Thoracic aorta endothelial cell (primary cell): ENCODE measurements at places on chromosomes 6 and 20. TPM values are rescaled to one million over a fixed set of nuclear protein-coding genes. Genes with fewer than 3 reads are reported as not detected.

Gene MEP1A
- not detected in 2 replicates for total RNA-seq

Gene FAM209B
- total RNA-seq, result not detected in 2 replicates

Gene FGD2
- total RNA-seq, result not detected in 2 replicates

Gene OR2J3
- total RNA-seq, result not detected in 2 replicates

Gene GMEB2
- total RNA-seq, result 8.6 and 10.6 TPM in 2 replicates

Gene EFCAB8
- 0.43 TPM in 1 of 2 replicates, not detected in the other for total RNA-seq

Gene LY6G5B
- 5.7 and 7.2 TPM in 2 replicates for total RNA-seq

Gene RIMS1
- 0.07 and 0.93 TPM in 2 replicates for total RNA-seq

Gene DEFB132
- not detected in 2 replicates for total RNA-seq

Gene ECT2L
- total RNA-seq, result not detected in 2 replicates

Gene TCP11
- total RNA-seq, result 0.07 TPM in 1 of 2 replicates, not detected in the other

Gene FAM83D
- total RNA-seq, result 33.8 and 63.0 TPM in 2 replicates

Gene ZNF512B
- 12.9 and 16.4 TPM in 2 replicates for total RNA-seq

Gene TRIM31
- total RNA-seq, result not detected in 2 replicates

Gene SLC17A1
- total RNA-seq, result not detected in 2 replicates

Gene CNKSR3
- total RNA-seq, result 6.9 and 9.1 TPM in 2 replicates

Gene C6orf15
- total RNA-seq, result not detected in 2 replicates

Gene INSM1
- total RNA-seq, result not detected in 2 replicates

Gene FAM135A
- 28.1 and 33.4 TPM in 2 replicates for total RNA-seq

Gene CHRNA4
- total RNA-seq, result not detected in 2 replicates

Gene SLC35F1
- total RNA-seq, result not detected in 2 replicates

Gene SYNJ2
- total RNA-seq, result 101 and 133 TPM in 2 replicates

Gene FKBP5
- 48.0 and 64.5 TPM in 2 replicates for total RNA-seq

Gene SNAI1
- total RNA-seq, result 3.5 and 3.7 TPM in 2 replicates

Gene MEI4
- not detected in 2 replicates for total RNA-seq

Gene CALHM4
- total RNA-seq, result 0.13 and 0.22 TPM in 2 replicates

Gene C6orf47
- 11.8 and 12.0 TPM in 2 replicates for total RNA-seq

Gene FOXS1
- total RNA-seq, result not detected in 2 replicates

Gene LHFPL5
- not detected in 2 replicates for total RNA-seq

Gene FOXF2
- total RNA-seq, result not detected in 2 replicates

Gene PROKR2
- not detected in 2 replicates for total RNA-seq

Gene POU3F2
- not detected in 2 replicates for total RNA-seq

Gene RPS6KA2
- 90.3 and 107 TPM in 2 replicates for total RNA-seq

Gene PRDM13
- total RNA-seq, result not detected in 2 replicates

Gene ULBP3
- 19.4 and 24.5 TPM in 2 replicates for total RNA-seq

Gene GSTA1
- total RNA-seq, result not detected in 2 replicates

Gene SLC52A3
- total RNA-seq, result 0.07 TPM in 1 of 2 replicates, not detected in the other

Gene TGM3
- not detected in 2 replicates for total RNA-seq

Gene PTCHD4
- 1.9 and 3.2 TPM in 2 replicates for total RNA-seq

Gene KHDC1
- 1.1 and 1.5 TPM in 2 replicates for total RNA-seq

Gene DACT2
- not detected in 2 replicates for total RNA-seq

Gene SLCO4A1
- 5.9 and 12.0 TPM in 2 replicates for total RNA-seq

Gene RGS19
- total RNA-seq, result 17.4 and 21.0 TPM in 2 replicates
